Calu3 (cell line): ENCODE measurements at places on chromosomes 5 and 9.
A peak's percentile ranks its signal among the peaks of the same experiment; 100 is the strongest.

DNA sequence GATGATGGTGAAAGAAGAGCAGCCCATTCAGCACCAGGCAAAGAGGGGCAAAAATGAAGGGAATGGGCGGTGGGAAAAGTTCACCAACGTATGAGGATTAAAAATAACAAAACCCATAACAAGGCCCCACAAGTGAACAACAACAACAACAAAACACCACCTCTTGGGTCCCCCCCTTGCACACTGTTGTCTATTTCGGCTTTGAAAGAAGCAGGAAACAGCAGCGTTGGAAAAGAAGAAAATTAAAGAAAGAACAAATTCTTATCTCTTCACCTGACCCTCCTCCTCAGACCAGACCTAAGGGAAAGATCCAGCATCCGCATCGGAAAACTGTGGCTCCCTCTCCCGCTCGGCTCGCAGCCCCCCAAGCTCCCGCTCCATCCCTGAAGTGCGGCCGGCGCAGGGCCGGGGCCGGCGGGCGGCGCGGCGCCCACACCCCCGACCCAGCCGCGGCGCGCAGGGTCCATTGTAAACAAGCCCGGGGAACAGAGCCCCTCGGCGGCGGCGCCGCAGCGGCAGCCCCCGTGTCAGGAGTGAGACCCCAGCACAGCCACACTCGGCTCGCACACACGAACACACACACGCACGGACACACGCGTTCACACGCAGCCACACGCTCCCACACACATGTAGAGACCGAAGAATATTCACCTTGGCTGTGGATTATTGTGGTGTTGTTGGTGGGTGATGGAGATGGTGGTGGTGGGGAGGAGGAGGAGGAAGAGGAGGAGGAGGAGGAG is 535 bp downstream of the RFX3 start:
- H3K4me3 ChIP-seq = peak overlapping the region; percentile 98
- H3K4me1 ChIP-seq = no peaks in the 10 kb centered on the region
- DNase-seq = no peak
- peaks cover 34% of the 10 kb centered on the region for H3K36me3 ChIP-seq

GRCh38 chr5:133415906-133416305 is 196.4 kb downstream of the FSTL4 start:
- DNase-seq = no peak
- no peaks in the 10 kb centered on the region for H3K36me3 ChIP-seq
- peaks cover 77% of the 10 kb centered on the region for H3K27me3 ChIP-seq
- no peak overlapping the region for H3K27ac ChIP-seq
- no peak overlapping the region for H3K4me3 ChIP-seq

- no peaks in the 10 kb centered on the region for H3K27me3 ChIP-seq
- peak overlapping the region; percentile 79 for H3K27ac ChIP-seq
- peak overlapping the region; percentile 86 for H3K4me3 ChIP-seq
- peaks cover 52% of the 10 kb centered on the region for H3K36me3 ChIP-seq
- peak; percentile 86 for DNase-seq
- H3K4me1 ChIP-seq = peaks cover 29% of the 10 kb centered on the region
Measured at GRCh38 chr9:133990366-133991213, 1.5 kb downstream of the VAV2 start.

DNA sequence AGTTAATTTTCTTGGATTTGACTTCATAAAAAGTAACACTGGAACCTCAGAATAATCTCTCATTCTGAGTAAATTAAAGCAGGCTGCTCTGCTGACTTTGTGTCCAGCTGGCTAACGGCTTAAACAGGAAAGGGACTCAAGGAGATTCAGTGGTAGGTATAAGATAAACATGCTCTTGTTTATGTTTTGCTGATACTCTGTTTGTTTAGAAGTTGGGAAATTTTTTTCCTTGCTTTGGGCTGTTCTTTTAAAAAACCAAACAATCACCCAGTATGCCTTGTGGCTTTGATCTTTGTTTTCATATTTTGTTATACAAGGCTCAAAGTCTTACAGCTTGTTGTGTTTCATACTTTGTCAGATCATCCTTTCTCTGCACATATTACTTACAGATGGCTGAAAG is 237.6 kb upstream of the RIOK2 start:
- H3K27me3 ChIP-seq = no peaks in the 10 kb centered on the region
- no peaks in the 10 kb centered on the region for H3K36me3 ChIP-seq
- no peak overlapping the region for H3K27ac ChIP-seq

- peaks cover 28% of the 10 kb centered on the region for H3K4me1 ChIP-seq
- peak overlapping the region; percentile 5 for H3K27ac ChIP-seq
- no peaks in the 10 kb centered on the region for H3K27me3 ChIP-seq
- DNase-seq = no peak
- no peaks in the 10 kb centered on the region for H3K36me3 ChIP-seq
Measured at GRCh38 chr9:22415941-22416691, 30.5 kb upstream of the DMRTA1 start.

DNA sequence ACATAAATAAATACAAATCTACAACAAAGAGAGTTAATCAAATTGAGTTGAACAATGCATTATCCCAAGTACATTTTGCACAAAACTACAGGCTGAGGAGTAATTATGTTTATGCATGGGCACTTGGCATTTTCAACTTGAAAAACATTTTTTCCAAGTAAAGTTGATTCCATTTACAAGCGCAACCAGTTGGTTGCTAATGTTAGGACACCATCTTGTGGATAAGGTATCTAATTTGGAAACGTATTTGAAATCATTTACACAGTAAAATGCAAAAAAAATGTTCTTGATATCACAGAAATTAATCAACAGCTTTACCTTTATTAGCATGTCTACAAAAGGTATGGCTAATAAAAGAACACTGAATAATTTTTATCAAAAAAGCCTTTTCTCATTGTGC is 18.8 kb downstream of the FTMT start:
- no peaks in the 10 kb centered on the region for H3K27me3 ChIP-seq
- no peak for DNase-seq
- no peaks in the 10 kb centered on the region for H3K36me3 ChIP-seq
- no peak overlapping the region for H3K27ac ChIP-seq
